ENCODE measurements at places on chromosomes 5 and 9.
A peak's percentile ranks its signal among the peaks of the same experiment; 100 is the strongest.

DNA sequence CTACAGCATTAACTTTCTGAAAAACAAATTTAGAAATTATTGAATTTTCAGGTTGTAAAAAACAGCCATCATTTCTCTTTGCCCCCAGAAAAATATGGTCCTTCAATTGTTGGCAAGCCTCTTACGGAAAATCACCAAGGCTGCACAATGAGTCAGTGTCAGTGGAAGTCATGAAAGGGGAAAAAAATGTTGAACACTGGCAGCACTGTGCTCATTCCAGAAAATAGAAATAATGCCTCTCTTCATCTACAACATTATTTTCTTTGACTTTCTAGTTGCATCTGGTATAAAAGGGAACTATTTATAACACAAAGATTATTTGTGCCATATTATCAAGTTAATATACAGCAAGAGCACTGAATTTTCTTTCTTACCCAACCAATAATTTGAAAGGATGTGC is 26.7 kb upstream of the STK32A start:
- DNase-seq = no peak

GRCh38 chr9:132557159-132557558 is 25.2 kb upstream of the BARHL1 start:
- no peak for DNase-seq

GRCh38 chr9:128753627-128754026 is 18.1 kb downstream of the ZER1 start:
- DNase-seq = no peak

GRCh38 chr5:78633700-78634099 is 14.9 kb downstream of the LHFPL2 start:
- DNase-seq = no peak

- DNase-seq = no peak
Observed at GRCh38 chr9:125415583-125416460, 154.2 kb downstream of the GAPVD1 start.

GRCh38 chr5:121949885-121950284 is 11.9 kb upstream of the SRFBP1 start:
- no peak for DNase-seq

- DNase-seq = no peak
Observed at GRCh38 chr5:24906689-24907088, 261.9 kb upstream of the CDH10 start.

GRCh38 chr5:147177125-147177840 is 57.5 kb upstream of the STK32A start:
- DNase-seq = no peak

GRCh38 chr5:57929271-57929670 is 446.7 kb upstream of the ACTBL2 start:
- DNase-seq = no peak

GRCh38 chr9:21964925-21965385 is 29.2 kb downstream of the CDKN2A start:
- DNase-seq = peak; percentile 61

DNA sequence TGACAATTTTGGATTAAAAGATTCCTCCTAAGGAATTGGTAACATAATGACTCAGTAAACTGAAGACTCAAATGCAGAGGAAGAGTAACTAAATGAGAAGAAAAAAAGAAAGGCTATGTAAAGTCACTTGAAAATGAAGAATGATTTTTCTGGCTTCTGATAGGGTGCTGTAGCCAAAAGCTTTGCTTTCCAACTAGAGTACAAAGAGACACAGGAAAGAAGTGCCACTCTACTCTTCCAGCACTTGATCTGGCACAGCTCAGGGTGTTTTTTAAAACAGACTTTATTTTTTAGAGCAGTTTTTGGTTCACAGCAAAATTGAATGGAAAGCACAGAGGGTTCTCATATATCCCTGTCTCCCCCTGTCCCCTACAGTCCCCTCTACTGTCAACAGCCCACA is 122.5 kb downstream of the LMNB1 start:
- DNase-seq = no peak

DNA sequence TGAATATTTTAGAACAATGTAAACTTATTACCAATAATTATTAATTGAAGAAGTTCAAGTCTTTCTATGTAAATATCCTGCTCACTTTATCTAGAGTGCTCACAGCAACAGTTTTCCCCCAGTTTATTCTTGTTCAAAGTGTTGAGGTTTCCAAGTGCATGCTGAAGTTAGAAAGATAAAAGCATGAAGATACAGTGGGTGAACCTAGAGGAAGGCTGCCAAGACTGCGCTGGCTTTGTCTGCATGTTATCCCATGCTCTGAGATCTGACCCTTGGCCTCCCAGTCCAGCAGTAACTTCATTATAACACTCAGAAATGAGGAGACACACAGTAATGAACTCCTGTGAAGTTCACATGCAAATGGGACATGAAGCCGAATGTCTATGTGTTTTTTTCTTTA is 76.0 kb upstream of the PIP5K1B start:
- no peak for DNase-seq

DNA sequence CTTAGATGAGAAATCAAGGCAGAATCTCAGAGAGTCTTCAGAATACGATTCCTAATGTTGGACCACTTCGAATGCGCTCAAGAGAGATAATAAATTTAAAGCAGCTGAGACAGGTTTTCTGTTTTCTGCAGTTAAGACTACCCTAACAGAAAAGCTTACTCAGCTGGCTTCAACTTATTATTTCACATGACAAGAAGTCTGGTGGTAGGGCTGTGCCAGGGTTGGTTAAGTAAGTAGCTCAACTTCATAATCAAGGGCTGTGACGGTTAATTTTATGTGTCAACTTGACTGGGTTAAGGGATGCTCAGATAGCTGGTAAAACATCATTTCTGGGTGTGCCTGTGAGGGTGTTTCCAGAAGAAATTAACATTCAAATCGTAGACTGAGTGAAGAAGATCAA is 3.8 kb downstream of the GPR150 start:
- no peak for DNase-seq

DNA sequence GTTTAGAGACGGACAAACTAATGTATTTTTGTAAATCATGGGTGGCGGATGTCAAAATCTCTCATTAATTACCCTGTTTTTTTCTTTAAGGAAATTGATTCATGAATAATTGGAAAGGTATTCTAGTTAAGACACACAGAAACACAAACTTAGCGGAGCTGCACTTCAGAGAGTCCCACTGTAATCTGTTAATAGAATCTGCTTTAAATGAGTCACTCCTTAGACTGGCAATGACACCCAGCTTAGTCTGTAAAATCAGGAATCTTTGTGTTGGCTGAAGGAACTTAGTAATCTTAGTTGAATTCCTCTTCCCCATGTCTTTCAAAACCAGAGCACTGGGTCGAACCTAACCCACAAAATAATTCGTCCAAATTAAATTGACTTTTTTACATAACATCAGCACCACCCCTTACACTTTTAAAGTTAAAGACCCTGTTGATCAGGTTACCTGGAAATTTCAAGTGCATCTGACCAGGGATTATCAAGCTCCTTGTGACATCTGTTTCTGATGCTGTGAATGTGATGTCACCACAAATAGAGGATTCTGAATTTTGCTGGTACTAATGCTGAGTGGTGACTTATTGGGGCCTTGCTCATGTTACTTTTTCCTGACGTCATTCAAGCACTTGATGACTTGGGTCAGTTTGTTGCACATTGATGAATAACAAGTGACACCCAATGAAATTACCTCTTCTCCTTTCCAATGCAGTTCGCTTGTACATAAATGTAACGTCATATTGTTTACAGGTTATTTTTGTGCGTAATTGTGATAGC is 313.6 kb downstream of the KCTD16 start:
- DNase-seq = no peak

GRCh38 chr5:80554646-80555045 is 15.4 kb downstream of the ANKRD34B start:
- DNase-seq = no peak

GRCh38 chr5:89128906-89129625 is 246.1 kb upstream of the MEF2C start:
- no peak for DNase-seq

GRCh38 chr5:68529581-68529980 is 314.0 kb downstream of the PIK3R1 start:
- DNase-seq = no peak

DNA sequence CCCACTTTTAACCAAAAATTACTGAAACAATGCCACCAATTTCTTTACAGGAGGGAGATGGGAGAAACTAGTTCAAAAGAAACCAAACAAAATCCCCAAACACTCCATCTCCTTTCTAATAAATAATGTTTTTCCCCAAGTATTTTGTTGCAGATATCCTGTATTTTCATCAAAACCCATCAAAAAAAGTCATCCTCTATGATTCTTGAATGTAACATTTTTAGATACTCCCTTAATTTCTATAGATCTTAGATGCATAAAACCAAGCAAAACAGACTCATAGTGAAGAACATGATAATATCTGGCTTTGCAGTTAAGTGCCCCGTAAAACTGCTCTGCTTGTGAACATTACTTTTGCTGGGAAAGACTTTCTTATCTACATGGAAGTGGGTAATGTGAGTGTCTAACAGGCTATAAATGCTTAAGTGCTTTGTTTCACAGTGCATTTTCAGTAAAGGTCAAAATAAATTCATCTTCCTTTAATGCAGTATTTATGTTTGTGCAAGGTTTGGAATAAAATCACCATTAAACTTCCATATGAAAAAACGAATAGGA is 77.3 kb upstream of the TBCA start:
- no peak for DNase-seq

- DNase-seq = peak; percentile 56
Observed at GRCh38 chr5:115601701-115602590, at the start of gene TICAM2. Gene TICAM2 (minus strand): TSS chr5:115602479. CDS start chr5:115581256, 21,223 bp downstream.

DNA sequence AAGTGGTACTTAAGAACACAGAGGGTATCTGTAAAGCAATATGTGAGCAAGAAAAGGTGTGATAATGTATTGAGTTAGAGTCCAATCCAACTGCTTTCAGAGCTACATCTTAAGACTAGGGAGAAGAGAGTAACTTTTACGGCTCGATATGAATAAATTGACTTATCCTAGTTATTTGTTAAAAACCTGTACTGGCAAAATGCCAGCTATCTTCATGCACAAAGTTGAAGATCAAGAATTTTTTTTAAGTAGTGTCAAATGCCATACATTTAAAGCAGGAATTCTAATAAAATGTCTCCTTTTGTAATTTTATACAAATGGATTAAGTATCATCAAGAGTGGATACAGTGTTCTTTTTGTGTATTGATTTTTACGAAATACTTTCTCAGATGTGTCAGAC is 305.2 kb downstream of the KIAA0825 start:
- DNase-seq = no peak

DNA sequence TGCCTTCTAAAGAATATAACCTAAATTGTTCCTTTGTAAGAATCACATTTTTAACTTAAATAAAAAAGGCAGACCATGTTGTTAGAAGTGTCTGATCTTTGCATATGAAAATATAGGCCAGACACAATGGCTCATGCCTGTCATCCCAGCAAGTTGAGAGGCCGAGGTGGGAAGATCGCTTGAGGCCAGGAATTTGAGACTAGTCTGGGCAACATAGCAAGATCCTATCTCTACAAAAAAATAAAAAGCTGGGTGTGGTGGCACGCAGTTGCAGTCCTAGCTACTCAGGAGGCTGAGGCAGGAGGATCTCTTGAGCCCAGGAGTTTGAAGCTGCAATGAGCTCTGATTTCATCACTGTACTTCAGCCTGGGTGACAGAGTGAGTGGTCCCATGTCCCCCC is 37.3 kb downstream of the TRIO start:
- DNase-seq = no peak

DNA sequence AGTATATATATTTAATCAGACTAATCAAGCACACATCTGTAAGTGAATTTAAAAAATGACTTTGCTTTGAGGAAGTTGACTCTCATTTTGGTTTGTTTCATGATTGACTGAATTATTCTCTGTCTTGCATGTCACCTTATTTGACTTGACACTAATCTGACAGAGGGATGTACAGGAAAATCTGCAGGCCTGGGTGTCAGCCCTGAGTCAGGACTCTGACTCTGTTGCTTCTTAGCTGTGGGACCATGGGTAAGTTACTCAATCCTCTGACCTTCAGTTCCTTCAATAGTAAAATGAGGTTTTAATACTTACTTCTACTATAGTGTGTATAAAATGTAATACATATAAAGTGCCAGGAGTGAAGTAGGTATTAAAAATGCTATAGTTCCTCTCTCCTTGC is 415.9 kb downstream of the ARHGEF28 start:
- DNase-seq = no peak

DNA sequence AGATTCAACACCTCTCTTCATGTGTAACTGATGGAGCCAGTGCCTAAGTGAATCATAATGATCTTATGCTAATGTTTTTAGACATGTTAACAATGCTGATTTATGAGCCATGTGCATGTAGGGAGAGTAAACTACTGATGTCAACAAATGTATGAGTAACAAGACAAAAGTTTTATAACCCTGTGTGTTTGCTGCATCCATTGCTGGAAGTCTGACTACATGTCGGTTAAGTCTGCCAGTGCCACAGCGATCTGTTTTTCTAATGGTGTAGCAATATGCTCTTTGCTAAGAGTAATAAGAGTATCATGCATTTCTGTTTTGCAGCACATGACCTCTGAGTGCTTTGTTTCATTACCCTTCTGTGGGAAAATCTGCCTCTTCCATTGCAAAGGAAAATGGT is 26.4 kb upstream of the TMOD1 start:
- DNase-seq = no peak

GRCh38 chr9:116493183-116493860 is 193.8 kb upstream of the TRIM32 start:
- no peak for DNase-seq

- no peak for DNase-seq
Observed at GRCh38 chr5:180090769-180091546, 19.4 kb upstream of the RNF130 start.

- DNase-seq = no peak
Observed at GRCh38 chr9:89508951-89509615, 11.2 kb upstream of the SEMA4D start.

DNA sequence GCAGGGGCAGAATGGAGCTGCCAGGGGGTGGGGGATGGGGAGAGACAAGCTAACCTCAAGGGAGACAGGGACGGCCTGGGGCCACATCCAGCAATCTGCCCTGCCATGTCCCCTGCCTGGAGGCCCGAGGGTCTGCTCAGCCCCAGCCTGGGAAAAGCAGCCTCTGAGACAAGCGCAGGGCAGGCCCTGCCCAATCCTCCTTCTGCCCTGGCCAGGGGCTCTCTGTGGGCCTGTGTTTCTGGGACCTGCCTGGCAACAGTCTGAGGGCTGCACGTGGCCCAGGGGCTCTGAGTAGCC is 13.9 kb upstream of the QSOX2 start:
- DNase-seq = no peak

Measured in stimulated activated naive CD4-positive, alpha-beta T cell treated with Interleukin-2 at 50 U/mL for 16 hours (primary cell).